ENCODE measurements at places on chromosomes 11 and 22.

GRCh38 chr11:14418801-14419417, 59.9 kb upstream of the RRAS2 start:
- peak; percentile 42 for DNase-seq

DNA sequence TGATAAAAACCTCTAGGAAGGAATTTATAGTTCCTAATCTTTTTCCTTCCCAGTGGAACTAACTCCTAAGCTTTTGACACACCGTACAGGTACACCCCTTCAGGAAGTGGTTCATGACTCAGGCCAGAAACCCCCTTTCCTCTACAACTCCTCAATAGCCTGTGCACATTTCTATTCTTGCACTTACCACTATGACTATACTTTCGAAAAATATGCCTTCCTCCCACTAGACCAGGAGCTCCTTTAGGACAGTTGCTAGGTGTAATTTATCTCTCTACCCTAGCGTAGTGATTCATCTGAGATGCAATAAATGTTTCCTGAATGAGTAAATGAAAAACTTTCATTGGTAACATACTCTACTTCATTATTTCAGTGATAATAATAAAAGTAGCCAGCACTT, 14.5 kb downstream of the MAP6 start:
- no peak for DNase-seq

GRCh38 chr22:19127329-19128008, 3.6 kb upstream of the TSSK2 start:
- DNase-seq = no peak

DNA sequence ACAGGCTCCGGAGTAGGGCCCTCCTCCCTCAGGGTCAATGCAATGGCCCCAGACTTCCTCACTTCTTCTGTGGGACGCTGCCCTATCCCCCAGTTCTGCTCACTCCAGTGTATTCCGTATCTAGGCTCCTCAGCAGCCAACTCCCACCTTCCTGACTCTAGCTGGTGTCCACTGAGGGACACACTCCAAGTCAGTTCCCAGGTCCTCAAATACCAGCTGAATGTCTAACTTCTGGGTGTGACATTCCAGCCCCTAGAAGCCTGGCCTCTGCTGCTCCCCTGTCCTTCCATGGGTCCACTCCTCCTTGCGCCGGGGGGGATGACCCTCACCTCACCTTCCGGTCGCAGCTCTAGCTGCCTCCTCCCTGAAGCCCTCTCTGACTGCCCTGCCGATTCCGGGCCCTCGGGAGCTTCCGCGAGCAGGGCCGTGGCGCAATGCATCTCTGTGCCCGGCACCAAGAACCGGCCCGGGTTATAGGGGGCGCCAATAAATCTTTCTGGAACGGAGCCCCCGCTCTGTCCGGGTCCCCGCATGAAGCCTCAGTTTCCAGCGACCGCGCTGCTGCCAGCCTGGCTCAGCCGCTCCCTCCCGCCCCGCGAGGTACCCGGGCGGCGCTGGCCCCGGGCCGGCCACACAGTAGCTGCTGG, 15.4 kb downstream of the BAD start:
- DNase-seq = no peak

DNA sequence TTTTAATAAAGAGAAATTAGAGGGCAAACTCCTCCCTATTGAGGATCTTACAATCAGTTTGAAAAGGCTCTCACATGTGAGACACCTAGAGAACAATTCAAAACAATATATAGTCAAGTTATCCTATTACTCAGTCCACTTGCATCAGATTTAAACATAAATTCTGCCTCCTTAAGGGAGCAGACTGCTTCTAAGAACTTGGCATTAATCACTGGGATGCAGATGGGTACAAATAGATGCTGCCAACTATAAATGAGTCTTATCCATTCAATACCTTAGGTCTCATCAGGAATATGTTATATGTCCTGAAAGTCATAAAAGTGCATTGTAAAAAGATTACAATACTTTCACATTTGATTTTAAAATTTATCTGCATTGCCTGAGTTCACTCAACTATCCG, 269.3 kb upstream of the KIRREL3 start:
- no peak for DNase-seq

DNA sequence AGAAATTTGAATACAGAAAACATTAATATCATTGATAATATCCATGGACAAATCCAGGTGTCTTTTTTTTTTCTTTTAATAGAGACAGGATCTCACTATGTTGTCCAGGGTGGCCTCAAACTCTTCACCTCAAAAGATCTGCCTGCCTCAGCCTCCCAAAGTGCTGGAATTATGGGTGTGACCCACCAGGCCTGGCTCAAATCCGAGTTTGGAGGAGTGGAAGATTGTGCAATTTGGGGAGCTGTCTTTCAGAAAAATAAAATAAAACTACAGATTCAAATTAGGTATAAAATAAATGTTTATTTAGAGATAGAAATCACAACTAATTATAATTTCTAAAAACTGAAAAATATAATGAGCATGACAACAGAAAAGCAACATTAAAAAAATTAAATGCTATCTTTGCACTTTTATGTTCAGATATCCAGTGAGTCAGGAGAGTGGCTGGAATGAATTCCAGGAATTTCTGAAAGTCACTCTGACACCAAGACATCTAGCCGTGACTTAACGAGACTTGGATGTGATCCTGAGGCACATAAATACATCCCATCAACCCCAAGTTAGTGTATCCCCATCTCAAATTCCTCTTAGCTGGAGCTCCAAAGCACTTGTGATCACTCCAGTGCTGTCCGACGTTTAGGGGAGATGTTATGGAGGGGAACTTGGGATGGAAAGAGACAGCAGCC, 128.6 kb upstream of the THY1 start:
- DNase-seq = no peak

DNA sequence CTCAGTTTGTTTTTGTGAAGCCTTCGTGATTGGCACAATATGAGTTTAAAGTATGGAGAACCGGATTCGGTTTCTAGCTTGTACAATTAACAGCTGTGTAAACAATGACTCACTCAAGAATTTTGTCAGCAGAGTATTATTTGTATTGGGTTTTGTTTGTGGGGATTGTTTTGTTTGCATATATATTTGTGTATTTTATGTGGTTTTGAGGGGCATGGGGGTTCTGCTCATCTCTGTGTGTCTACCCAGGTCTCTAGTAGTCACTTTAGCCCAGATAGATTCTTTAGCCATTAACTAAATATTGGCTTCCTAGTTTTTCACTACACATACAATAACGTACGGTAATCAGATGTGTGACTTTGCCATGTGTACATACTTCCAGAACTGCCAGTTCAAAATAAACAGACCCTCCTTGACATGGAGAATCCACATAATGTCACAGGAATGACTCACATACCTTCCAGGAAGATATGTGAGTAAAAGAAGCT, 7.5 kb upstream of the MS4A7 start:
- no peak for DNase-seq

DNA sequence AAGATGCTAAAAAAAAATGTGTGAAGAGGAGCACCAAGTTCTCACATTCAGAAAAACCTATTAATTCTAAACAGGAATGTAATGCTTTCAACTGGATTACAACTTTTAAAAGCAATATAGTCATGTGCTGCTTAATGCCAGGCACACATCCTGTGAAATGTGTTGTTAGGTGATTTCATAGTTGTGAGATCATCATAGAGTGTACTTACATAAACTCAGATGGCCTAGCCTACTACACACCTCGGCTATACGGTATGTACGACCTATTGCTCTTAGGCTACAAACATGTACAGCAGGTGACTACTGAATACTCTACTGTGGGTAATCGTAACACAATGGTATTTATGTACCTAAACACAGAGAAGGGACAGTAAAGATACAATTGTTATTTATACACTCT, 142.3 kb downstream of the RBFOX2 start:
- DNase-seq = no peak

- no peak for DNase-seq
These were observed 34.0 kb upstream of the CARS1 start for GRCh38 chr11:3091081-3091845.

DNA sequence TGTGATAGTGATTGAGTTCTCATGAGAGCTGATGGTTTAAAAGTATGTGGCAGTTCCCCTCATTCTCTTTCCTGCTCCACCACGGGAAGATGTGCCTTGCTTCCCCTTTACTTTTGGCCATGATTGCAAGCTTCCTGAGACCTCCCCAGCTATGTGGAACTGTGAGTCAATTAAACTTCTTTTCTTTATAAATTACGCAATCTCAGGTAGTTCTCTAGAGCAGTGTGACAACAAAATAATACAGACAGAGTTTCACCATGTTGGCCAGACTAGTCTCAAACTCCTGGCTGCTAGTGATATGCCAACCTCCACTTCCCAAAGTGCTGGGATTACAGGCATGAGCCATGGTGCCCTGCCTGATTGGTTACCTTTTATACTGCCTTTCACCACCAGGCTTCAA, 755.2 kb downstream of the METTL15 start:
- no peak for DNase-seq

- no peak for DNase-seq
These were observed 127.6 kb downstream of the LUZP2 start for GRCh38 chr11:24624432-24624831.

DNA sequence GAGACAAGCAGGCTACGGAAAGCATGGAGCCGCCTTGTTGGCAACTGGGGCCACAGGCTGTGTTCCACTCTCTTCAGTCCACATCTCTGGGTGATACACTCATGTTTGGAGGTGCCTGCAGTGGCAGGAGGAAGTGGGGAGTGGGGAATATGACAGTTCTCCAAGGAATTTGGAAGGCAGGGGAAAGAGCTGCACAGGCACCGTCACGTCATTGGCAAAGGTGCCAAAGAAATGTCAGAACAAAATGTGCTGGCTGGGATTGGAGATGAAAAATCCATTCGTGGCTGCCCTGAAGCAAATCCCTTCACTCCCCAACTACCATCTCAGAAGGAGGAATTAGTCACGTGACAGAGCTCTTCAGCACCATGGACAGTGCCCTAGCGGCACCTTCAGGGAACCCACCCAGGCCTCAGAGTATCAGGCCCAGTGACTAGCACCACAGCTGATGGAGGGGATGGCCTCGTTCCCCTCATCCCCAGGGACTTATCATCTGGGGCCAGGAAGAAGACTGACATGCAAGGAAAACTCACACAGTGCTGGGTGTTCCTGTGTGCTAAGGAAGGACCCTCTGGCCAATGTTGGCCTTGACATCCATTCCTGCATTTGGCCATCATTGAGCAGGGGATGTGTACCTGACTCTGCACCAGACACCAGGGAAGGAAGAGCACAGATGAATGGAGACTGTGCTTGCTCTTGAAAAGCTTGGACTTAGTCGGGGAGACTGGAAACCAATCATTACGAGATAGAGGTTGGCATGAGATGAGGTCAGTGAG, 48.5 kb upstream of the PRDM11 start:
- DNase-seq = peak; percentile 25
